Forelimb muscle (tissue), 1 donor: ENCODE measurements at places on chromosomes 1 and 21.

DNA sequence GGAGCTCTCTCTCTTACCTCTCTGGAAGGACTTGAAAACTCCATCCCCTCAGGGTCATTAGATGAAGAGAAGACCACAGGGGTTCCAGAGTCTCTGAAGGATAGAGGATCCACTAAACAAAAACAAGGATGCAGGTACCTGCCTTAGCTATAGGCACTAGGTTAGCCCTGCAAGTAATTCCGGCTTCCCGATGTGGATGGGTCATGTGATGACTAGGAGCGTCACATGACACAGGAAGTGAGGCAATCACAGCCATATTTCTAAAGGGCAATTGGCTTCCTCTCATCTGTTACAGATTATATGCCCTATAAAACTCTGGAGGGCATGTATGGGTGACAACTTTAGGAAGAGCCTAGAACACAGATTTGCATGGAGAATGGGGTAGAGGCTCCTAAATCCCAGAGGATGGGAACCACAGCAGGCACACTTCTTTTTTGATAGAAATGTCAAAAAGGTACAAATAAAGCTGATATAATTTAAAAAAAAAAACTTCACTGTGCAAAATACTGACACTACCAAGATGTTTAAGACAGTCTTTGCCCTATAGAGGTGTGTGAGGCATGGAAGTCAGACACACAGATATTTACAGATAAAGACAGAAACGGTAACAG lies 14.1 kb downstream of the ENTREP3 start:
- DNase-seq, result no peak

DNA sequence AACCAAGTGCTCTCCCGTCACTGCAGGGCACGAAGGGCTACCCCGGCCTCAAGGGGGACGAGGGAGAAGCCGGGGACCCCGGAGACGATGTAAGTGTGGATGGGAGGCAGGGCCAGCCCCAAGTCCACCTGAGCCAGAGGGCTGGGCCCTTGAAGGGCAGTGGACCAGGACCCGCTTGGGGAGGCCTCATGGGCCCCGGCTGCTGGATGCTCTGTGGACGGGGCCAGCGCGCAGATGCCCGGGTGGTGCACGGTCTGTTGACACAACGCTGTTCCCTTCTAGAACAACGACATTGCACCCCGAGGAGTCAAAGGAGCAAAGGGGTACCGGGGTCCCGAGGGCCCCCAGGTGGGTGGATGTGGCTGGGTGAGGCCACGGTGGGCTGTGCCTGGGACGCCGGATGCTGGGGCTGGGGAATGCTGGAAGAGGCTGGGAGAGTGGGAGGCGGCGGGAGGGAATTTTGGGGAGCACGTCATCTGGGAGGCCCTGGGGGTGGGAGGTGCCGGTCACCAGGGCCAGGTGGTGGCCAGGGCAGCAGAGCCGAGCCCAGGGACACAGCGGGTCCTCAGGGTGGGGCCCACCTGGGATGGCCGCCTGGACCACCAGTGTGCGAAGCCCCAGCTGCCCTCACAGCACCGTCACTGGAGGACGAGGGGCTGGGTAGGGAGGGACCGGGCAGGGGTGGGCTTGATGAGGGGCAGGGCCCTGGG lies 17.5 kb downstream of the COL6A1 start:
- no peak for DNase-seq

GRCh38 chr1:185409345-185409744 lies 92.3 kb upstream of the IVNS1ABP start:
- DNase-seq, result no peak

- DNase-seq, result no peak
Measured at GRCh38 chr1:79323239-79324025, 316.9 kb upstream of the ADGRL4 start.

DNA sequence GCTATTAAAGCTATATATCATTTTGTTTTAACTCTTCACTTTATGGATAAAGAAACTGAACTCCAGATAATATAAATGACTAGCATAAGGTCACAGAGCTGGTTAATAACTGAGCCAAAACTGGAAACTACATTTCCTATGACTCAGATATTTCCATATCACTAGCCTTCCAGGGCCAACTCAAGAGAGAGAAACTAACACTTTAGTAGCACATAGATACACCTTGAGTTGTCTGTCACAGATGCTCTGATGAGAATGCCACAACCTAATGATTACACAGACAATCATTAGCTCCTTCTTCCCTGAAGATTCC lies 40.7 kb downstream of the NME7 start:
- DNase-seq, result no peak

GRCh38 chr1:235138821-235139220 lies 10.2 kb upstream of the TOMM20 start:
- no peak for DNase-seq

GRCh38 chr1:19864570-19865160 lies 17.5 kb upstream of the OTUD3 start:
- DNase-seq, result no peak

DNA sequence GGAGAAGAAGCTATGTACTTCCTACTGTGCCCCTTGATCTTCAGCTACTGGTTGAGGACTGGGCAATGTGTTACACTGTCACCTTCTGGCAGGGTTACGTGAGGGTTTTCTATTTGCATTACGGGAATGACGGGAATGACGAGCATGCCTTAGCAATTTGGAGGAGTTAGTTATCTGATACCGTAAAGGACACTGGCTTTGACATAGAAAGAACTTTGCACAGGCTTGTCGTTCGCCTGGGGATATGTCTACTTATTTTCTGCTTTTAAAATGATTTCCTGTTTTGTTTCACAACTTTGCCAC lies 19.8 kb upstream of the ACBD6 start:
- no peak for DNase-seq

- peak; percentile 59 for DNase-seq
Measured at GRCh38 chr1:24830680-24831272, 85.5 kb downstream of the CLIC4 start.

GRCh38 chr1:233614743-233615521 lies 1.0 kb downstream of the KCNK1 start:
- no peak for DNase-seq

GRCh38 chr1:241591317-241591716 lies 48.9 kb downstream of the CHML start:
- DNase-seq, result no peak

DNA sequence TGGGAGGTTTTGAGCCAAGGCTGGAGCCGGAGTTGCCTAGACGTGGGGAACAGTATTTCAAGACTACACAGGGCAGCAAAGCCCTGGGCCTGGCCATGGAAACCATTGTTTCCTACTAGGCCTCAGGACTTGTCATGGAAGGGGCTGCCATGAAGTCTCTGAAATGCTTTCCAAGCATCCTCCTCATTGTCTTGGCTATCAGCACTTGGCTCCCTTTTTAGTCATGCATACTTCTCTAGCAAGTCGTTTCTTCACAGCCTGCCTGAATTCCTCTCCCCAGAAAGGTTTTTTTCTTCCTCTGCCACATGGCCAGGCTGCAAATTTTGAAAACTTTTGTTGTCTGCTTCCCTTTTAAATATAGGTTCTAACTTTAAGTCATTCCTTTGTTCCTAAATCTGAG lies 406.6 kb upstream of the TMPRSS15 start:
- no peak for DNase-seq

DNA sequence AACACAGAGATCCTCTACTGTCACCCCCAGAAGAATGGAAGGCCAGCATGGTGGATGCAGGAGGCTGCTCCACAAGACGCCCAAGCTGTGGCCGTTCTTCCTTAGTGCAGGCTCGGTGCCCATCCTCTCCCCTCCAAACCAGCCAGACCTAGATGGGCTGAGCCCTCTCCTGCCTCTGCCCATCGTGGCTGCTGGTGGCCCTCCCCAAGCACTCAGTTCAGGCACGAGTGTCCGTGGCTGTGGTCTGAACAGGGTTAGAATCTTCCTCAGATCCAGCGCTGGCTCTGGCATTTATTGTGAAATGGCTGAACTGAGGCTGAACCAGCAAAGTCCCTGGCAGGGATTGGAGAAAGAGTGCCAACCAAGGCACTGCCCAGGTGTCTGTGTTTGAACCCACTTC lies 59.5 kb downstream of the TRIM11 start:
- DNase-seq, result no peak

DNA sequence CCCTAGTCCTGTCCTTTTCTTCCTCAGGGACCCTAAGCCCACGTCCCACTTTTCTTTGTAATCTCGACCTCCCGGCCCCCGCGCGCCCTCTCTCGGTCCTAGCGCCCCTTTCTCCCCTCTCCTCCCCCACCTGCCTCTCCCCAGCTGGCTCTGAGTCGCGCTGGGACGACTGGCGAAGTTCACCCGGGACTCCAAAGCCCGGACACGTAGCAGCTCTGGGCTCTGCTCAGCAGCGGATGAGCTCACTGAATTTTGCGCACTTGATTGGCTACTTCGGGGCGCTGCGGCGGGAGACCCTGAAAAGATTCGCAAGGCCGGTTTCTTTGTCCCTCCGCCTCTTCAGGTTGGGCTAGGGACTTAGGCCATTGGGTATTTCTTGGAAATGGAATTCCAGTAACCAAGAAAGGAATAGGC lies 16.3 kb upstream of the ACKR1 start:
- peak; percentile 25 for DNase-seq

- DNase-seq, result no peak
Measured at GRCh38 chr1:208866386-208866955, 622.3 kb upstream of the PLXNA2 start.

DNA sequence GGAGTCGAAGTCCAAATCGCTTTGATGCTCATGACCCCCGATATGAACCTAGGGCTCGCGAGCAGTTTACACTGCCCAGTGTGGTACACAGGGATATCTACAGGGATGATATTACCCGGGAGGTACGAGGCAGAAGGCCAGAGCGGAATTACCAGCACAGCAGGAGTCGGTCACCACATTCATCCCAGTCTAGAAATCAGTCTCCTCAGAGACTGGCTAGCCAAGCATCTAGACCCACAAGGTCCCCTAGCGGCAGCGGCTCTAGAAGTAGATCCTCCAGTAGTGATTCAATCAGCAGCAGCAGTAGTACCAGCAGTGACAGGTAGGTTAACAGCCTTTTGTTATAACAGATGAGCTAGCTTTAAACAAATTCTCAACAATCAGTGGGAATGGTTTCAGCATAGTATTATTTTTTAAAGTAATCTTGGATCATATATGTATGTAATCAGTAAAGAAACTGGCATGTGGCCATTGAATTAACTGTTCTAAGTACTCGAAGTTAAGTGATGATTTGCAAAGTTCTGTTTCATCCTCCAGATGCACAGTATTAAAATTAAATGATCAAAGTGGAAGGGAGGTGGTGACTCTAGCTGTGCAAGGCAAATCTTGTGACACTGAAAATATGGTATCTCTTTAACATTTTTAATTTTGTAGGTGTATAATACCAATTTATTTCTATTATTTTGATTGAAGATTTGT lies 29.0 kb downstream of the SPEN start:
- no peak for DNase-seq

DNA sequence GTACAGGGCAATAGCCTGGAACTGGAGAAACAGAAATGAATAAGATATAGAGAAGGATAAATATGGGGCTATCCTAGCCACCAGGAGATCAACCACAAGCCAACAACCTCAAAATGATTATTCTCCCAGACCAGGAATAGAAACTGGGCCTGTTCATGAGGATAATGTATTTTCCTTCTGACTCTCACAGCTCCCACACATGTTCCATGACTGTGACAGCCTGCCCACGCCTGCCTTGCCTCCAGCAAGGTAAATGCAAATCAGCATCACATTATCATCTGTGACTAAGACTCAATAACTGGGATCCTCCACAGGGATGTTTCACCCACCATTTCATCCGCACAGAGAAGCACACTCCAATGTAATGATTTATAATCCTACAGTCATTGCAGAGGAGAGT lies 3.3 kb downstream of the ENSA start:
- DNase-seq, result no peak

- no peak for DNase-seq
Measured at GRCh38 chr1:193199940-193200339, 13.5 kb upstream of the B3GALT2 start.

DNA sequence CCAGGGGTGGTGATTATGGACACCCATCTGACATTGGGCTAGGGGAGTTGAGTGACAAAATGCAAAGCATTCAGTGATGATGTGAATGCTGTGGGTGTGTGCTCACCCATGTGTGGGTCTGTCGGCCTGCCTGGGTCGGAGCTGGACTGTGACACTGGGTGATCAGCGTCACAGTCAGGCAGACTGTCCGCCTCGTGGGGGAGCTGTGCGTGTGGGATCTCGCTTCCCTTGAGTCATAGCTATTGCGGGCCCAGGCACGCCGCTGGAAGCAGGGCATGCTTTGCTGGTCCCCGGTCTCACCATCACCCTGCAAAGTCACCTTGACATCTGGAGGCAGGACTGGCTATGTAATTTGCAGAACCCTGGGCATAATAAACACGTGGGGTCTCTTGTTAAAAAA lies 156.9 kb upstream of the IGSF21 start:
- no peak for DNase-seq

DNA sequence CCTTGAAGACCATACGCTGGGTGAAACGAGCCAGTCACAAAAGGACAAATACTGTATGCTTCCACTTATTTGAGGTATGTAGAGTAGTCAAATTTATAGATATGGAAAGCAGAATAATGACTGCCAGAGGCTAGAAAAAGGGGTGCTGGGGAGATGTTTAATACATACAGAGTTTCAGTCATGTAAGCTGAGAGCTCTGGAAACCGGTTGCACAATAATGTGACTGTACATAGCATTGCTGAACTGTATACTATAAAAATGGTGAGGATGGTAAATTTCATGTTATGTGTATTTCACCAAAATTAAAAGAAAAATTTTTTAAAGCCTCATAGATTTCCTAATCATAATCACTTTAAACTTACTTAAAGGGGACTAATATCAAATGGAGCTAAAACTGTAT lies 110.8 kb downstream of the ZZZ3 start:
- no peak for DNase-seq

GRCh38 chr1:206752481-206752880 lies 18.1 kb upstream of the IL19 start:
- no peak for DNase-seq

- no peak for DNase-seq
Measured at GRCh38 chr1:46607345-46608130, 3.5 kb upstream of the MKNK1 start.

DNA sequence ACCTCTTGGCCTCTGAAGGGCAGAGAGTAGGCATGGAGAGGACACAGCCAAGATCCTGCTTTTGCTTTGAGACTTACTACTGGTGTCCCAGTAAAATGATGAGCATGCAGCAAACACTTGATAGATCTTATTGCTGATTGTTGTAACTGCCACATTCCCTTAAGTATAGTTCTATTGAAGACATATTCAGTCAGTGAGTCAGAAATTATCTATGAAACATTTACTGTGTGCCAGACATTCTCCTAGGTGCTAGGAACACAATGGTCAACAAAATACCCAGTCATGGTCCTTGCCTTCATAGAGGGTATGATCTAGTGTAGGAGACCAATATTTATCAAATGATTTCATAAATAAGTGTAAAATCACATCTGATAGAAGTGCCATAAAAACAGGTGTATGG lies 13.6 kb downstream of the STYXL2 start:
- no peak for DNase-seq

DNA sequence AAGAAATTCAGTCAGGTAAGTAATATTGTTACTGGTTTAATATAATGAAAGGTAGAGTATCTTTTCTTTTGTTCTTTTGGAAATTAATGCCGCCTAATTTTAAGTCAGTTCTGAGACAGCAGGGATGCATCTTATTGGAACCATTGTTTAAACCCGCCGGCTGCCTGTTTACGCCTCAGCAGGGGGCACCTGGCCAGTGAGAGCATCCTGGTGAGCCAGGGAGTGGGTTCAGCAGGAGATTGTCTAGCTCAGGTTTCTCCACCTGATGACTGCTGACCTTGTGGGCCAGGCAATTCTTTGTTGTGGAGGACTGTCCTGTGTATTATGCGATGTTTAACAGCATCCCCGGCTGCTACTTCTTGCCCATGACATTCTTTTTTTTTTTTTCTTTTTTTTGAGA lies 30.2 kb downstream of the CHAF1B start:
- DNase-seq, result no peak
